NCI-H82 (cell line): ENCODE measurements at places on chromosomes 11 and 22.

DNA sequence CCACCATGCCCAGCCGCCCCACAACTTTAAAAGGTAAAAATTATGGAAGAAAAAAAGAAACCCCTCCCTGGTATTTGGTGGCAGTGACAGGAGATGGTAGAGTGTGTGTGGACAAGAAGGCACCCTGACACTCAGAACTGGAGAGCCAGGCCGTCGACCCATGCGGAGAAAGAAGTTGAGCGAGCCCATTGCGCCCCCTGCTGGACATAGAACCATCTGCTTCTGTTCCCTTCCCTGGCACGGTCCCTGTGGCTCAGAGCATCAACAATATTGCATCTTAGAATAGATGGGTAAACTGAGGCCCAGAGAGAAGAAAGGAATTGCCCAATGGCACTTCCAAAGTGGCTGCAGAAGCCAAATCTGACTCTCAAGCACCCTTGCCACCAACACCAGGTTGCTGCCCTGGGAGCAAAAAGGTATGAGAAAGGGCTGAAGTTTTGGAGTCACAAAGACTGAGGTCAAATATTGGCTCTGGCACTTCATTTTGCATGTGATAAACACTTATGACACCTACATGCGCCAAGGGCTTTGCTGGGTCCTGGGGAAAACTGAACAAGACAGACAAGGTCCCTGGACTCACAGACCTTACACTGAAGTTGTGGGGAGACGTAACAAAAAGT is 8.6 kb downstream of the MRPL11 start:
- peak; percentile 88 for DNase-seq

GRCh38 chr22:33579448-33580093 is 340.7 kb downstream of the LARGE1 start:
- DNase-seq, result peak; percentile 77

GRCh38 chr11:15236559-15236958 is 121.8 kb downstream of the INSC start:
- no peak for DNase-seq

DNA sequence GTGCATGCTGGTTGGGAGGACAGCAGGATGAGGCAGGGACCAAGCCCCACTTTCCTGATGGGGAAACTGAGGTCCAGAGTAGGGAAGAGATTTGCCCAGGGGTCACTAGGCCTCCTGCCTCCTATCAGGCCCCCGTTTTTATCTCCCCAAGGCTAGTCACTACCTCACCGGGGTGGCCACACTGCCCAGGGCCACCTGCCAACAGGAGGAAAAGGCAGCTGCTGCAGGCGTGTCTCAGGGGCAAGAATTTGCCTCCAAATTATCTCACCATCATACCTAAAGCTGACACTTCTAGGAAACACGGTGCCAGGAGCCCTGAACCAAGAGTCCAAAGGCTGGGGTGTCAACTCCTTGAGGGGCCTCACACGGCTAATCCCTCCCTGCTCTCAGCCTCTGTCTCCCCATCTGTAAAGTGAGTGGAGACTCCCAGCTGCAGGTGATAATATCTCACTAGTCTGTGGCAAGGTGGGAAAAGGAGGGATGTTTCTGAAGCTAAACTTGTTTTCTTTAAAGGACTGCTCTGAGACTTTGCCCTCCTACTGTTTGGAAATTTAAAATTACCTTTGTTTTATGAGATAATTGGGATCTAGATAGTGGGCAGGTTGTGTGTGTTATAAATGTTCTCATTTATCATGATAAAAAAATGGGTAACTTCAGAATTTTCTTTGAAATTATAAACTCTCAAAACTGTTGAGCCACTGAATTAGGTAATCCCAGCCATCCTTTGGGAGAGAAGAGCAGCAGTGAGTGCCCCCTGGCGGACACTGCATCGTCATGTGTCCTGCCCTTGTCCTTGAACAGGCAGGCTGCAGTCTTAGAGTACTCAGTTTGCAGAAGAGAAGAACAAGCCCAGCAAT is 60.0 kb downstream of the MYO7A start:
- peak; percentile 87 for DNase-seq

DNA sequence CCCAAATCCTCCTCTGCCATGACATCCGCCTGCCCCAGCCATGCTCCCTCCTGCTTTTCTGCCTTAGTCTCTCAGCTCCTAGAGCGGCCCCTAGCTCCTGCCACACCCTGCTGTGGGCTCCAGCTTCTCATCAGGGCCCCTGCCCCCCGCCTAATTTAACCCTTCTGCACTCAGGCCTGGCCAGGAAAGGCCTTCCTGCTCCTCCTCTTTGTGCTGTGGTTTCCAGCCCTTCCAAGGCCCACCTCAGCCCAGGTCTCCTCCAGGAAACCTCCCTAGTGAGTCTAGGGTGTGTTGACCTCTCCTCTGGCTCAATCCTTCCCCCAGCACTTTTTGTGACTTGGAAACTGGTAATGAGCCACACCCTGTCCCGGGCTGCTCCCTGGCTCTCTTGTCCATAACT is 11.3 kb downstream of the PTPN5 start:
- no peak for DNase-seq

DNA sequence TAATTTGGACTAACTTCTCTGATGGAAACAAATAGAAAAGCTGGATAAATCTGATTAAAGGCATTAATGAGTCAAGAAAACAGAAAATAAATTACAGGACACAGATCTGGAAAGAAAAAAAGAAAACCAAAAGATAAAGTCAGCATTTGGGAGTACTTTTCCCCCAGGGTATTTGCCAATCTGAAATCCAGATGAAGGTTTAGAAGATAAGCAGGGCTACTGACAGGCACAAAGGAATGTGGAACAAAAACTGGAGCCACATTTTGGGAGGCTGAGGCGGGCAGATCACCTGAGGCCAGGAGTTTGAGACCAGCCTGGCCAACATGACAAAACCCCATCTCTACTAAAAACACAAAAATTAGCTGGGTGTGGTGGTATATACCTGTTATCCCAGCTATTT is 57.2 kb downstream of the SBF2 start:
- DNase-seq, result no peak

DNA sequence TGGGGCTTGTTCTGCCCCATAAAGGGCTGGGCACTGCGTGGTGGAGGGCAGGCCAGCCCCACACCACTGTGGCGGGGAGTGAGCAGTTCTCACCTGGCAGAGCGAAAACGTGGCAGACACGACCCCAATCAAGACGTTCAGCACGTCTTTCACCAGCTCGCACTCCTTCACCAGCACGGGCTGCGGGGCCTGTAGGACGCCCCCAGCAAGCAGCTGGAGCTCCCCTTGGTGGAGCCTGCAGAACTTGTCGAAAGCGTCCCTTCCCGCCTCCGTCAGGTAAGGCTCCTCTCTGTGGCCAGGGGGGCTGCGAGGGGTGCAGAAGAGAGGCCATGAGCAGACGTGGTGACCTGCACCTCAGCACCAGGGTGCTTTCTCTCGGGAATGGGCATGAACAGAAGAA is 11.6 kb downstream of the TUBGCP6 start:
- no peak for DNase-seq

- no peak for DNase-seq
Measured at GRCh38 chr11:57453543-57454177, 6.7 kb upstream of the RTN4RL2 start.

- no peak for DNase-seq
Measured at GRCh38 chr11:74769055-74769707, 20.5 kb downstream of the RNF169 start.

GRCh38 chr11:47325271-47326041 is 27.0 kb downstream of the MYBPC3 start:
- DNase-seq, result no peak

DNA sequence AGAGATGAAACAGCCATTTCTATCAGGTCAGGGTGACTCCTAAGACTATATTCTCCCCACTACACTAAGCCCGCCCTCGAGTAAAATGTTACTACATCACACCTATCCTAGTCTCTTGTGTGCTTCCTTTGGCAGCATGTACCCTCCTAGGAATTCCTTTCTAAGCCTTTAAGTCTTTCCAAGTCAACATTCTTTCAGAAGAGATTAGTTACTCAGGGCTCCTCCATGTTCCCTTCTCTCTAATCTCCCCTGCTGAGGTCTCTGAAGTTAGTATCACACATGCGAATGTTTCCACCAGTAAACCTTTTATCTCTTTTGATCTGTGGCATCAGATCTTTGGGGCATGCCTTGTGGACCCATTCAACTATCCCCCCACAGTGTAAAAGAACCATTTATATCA is 873.7 kb upstream of the FAT3 start:
- peak; percentile 62 for DNase-seq

- no peak for DNase-seq
Measured at GRCh38 chr11:83835423-83835822, 549.3 kb upstream of the CCDC90B start.

GRCh38 chr11:63766531-63767235 is 1.9 kb downstream of the ZFTA start:
- no peak for DNase-seq

- peak; percentile 21 for DNase-seq
Measured at GRCh38 chr22:43481568-43482317, 69.9 kb downstream of the MPPED1 start.

DNA sequence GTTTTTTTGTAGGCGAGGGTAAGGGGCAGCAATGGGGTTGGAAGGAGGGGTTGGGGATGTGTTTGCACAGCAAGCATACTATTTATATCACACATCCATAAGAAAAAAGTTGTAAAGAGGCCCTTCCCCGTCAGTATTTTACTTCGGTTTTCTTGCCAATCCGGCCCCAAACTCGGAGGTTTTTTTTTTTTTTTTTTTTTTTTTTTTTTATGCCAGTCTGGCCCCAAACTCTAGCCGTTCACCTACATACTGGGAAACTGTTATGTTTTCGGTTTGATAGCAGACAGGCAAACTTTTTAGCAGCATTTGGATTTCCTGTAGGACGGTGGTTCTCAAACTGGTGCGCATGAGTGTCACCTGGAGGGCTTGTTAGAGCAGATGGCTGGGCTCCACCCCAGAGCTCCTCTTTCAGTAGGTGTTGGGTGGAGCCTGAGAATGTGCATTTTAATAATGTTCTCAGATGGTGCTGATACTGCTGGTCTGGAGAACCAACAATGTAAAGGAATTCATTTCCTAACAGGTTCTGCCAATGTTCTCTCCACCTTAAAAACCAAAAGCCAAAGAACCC is 76.5 kb upstream of the ZBED5 start:
- DNase-seq, result peak; percentile 24

DNA sequence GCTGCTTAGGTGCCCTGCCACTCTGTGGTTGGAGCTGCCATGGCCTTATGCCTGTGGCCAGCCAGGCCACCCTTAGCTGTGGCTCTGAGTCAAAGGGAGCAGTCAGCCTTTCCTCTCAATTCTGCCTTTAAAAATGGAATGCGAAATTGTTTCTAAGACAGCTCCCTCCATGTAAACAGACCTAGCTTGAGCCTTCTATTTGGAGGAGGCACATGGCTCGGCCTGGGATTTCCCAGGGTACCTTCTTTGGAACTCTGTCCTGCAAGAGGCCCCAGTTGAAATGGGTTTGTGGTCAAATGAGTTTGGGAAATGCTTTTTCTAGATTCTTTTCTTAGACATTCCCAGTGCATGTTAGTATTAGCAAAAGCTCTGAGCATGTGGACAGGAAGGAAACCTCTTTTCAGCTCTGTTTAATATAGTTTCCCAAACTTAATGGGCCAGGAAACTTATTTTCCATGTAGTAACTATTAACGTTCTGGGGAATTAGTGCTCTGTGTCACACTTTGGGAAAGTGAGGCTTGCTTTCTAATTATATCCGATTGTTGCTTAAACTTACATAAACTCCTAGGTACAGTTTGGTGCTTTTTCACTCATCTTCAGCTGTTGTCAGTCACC is 7.8 kb downstream of the PHOX2A start:
- DNase-seq, result no peak

DNA sequence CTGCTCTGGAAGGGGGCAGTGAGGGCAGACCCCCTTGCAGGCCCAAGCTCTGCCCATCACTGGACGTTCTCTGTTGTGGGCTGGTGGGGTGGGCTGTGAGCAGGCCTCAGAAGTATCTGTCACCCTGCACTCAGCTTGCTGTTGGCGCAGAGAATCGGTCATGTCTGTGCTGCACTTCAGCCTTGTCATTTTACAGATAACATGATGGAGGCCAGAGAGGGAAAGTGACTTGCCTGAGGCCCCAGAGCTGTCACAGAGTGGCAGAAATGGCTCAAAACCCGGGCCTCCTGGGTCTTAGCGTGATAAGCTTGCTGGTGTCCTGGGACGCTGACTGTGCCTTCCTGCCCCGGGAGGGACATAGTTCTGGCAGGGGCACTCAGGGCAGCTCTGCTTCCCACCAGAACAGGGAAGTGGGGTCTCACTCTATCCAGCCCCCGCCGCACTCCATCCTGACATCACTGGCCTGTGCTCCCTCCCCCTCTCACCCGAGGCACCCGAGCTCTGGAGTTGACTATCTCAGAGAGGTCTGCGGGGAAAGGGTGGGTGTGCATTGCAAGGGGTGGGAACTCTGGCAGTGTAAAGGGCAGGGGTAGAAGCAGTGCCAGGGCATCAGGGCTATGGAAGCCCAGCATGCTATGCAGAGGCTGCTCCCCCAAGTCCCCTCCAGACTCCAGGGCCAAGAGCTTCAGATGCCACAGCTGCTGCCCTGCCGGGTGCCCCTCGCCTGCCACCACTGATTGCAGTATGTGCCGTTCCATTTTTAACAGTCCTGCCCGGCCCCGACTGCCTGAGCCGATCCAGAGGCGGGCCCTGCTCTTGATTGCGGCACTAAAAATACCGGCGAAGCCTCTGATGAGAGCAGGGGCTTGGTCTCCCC is 50.4 kb upstream of the NECTIN1 start:
- DNase-seq, result no peak

DNA sequence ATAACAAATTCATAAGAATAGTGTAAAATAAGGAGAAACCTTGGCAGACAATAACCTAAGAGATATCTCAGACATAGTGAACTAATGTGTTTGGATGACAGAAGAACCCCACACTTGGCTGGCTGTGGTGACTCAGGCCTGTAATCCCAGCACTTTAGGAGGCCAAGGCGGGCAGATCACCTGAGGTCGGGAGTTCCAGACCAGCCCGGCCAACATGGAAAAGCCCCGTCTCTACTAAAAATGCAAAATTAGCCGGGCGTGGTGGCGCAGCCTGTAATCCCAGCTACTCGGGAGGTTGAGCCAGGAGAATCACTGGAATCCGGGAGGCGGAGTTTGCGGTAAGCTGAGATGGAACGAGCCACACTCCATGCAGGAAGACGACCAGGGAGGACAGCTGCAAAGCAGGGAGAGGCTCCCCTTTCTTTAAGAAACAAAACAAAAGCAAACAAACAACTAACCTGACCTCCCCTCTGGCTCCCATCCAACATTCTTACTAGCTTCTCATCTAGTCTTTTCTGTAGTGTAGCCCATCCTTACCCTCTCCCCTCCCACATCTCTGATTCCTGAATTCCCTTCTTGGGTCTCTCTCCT is 84.2 kb downstream of the ZNF280B start:
- no peak for DNase-seq
